ENCODE measurements at places on chromosomes 3 and 15.

GRCh38 chr3:54223063-54223462 lies 100.7 kb downstream of the CACNA2D3 start:
- DNase-seq = no peak

- DNase-seq = no peak
Observed at GRCh38 chr3:196499061-196499460, 4.5 kb downstream of the RNF168 start.

DNA sequence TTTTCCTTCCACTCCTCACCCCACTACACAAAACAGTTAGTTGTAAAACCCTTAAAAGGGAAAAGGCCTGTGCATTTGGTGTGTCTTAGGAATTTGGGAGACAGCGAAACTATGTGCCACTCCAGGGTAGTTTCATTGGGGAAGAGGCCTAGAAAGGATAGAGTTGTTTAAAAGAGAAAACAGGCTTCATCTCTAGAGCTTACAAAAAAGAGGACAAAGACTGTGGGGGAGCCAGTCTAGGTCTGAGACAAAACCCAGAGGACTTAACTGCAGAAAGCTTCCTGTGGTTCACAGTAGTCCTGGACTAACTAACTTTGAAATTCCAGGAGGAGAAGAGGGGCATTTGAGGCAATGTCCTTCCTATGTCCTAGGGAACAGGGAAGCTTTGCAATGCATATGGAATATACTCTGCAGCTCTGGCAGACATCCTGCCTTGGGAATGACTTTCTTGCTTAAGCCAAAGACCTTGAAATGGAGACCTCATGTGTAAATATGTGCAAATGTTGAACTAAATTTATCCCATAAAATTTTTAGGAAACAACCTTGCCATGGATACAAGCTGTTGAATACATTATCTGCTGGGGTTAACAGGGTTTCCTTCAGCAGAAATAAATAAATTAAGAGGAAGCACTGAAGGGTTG lies 159.4 kb downstream of the LSAMP start:
- no peak for DNase-seq

GRCh38 chr15:28096411-28096669 lies 2.8 kb downstream of the OCA2 start:
- no peak for DNase-seq

- no peak for DNase-seq
Observed at GRCh38 chr3:171747223-171747920, 62.9 kb downstream of the PLD1 start.

GRCh38 chr3:46369675-46370132 lies 1.0 kb upstream of the CCR5 start:
- DNase-seq = no peak

GRCh38 chr3:36843065-36844051 lies 79.0 kb upstream of the DCLK3 start:
- DNase-seq = peak; percentile 57

GRCh38 chr15:78054966-78055365 lies 22.5 kb downstream of the TBC1D2B start:
- DNase-seq = no peak

- no peak for DNase-seq
Observed at GRCh38 chr3:173000553-173000952, 140.5 kb downstream of the SPATA16 start.

GRCh38 chr3:129836381-129837064 lies 57.0 kb downstream of the TMCC1 start:
- peak; percentile 14 for DNase-seq

- no peak for DNase-seq
Observed at GRCh38 chr3:17336291-17336690, 406.1 kb downstream of the TBC1D5 start.

DNA sequence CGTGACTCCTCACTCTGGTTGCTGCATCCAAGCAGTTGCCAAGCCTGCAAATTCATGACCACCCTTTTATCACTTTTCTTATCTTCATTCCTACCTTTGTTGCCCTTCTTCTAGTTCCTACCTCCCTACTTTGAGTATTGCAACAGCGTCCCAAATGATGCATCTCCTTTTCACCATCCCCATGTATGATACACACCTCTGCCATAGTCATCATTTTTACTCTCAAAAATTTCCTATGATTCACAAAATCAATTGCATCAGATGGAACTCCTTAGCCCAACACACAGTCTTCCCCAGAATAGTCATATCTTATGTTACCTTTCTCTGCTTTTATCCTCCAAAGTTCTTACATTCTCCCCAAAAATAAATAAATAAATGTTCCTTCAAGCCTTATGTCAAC lies 262.6 kb downstream of the TBL1XR1 start:
- no peak for DNase-seq

DNA sequence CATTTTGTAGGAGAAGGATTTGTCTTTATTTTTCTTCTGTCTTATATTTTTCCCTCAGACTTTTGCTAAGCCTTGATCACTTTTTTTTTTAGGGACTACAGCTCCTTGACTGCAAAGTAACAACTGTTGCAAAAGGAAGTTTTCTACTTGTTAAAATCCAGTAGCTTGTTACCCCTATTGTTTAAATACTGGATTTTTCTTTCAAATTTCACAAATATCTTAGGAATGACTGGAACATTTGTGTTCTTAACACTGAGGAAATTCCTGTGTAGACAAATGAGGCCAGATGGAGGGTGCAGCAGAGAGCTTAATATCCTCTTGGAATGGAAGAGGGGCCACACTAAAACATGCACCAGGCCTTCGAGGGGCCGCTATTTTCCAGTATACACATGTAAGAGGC lies 3.2 kb upstream of the PGPEP1L start:
- DNase-seq = no peak

- DNase-seq = no peak
Observed at GRCh38 chr3:73787620-73788019, 162.9 kb upstream of the PDZRN3 start.

GRCh38 chr15:79903626-79904025 lies 6.8 kb upstream of the MTHFS start:
- DNase-seq = no peak

- no peak for DNase-seq
Observed at GRCh38 chr3:108190346-108190745, 31.9 kb downstream of the IFT57 start.

- no peak for DNase-seq
Observed at GRCh38 chr15:31871887-31872281, 158.4 kb upstream of the CHRNA7 start.

DNA sequence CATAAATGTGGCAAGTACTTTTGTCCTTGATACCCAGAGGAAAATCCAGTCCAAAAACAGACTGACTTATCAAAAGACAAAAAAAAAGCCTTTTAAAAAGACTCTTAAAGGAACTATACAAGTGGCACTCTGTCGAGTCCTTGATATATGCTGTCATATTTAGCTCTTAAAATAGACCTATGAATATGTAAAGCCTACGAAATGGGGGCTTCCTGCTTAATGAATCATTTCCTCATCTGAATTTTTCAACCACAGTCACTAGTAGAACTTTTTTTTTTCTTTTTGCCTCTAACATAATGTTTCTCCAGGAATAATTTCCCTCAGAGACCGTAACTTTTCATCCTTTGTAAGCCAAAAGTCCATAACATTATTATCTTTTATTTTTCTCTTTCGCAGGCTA lies 95.8 kb downstream of the P3H2 start:
- no peak for DNase-seq

DNA sequence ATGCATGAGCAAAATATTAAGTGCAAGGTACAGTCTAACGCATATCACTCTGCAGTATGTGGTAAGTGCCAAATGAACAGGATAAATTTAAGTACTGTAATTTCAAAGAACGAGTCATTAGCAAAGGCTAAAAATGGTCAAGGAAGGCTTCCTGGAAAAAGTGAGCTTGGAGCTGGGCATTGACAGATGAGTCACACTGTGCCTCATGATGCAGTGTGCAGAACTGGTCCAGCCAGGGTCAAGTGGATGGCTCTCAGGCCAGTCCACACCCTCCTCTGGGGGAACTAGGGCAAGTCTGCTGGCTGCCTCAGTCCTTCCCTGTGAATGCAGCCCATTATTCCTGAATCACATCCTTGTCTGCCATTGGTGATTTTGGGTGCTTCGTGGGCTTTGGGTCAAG lies 76.3 kb downstream of the CACNA1D start:
- no peak for DNase-seq

DNA sequence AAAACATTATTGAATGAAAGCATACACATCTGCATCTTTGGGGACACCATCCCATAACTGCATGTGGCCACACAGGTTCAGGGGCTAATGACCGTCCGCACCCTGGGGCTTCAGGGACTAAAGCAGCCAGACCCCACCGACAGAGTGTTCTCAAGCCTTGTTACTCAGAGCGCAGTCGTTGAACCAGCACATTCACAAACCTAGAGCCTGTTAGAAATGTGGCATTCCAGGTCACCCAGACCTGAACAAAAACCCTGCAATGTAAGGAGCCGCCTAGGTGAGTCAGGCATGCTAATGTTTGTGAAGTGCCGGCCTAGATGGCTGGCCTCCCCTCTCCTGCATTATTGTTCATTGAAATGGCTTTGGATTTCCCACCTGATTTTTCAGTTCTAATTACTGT lies 52.3 kb upstream of the HACD2 start:
- no peak for DNase-seq

GRCh38 chr3:43390255-43390588 lies 103.9 kb downstream of the SNRK start:
- DNase-seq = no peak

- DNase-seq = no peak
Observed at GRCh38 chr3:112974178-112974517, 755 bp downstream of the CD200R1 start.

GRCh38 chr3:41652506-41652905 lies 309.4 kb downstream of the ULK4 start:
- no peak for DNase-seq

DNA sequence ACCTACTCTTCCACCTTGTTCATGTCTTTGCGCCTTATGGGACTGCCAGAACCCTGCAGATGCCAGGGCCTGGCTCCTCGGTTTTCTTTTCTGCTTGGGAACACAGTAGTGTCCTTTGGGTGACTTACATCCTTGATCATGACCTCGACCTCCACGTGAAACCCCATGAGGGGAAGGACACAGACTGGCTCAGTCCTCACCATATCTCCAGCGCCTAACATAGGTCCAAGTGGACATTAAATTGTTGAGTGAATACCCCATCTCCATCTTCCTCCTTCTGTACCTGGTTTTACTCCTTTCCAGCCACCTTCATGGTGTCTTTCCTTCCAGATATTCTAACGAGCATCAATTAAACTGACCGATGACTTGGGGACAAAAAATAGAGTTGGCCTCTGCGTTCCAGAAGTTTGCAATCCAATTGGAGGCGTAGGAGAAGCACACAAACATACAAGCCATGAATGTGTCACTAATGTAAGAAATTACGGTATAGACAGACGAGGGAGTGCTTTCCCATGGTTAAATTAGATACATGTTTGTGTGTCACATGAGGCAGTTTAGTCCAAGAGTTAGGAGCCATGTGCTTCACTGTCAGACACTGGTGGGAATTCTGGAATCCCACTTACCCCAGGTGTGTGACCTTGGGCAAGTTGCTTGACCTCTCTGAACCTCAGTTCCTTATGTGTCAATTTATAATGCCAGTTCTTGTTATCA lies 907 bp upstream of the HERC1 start:
- DNase-seq = peak; percentile 43

- DNase-seq = no peak
Observed at GRCh38 chr3:78951342-78951945, 816.4 kb downstream of the ROBO1 start.

DNA sequence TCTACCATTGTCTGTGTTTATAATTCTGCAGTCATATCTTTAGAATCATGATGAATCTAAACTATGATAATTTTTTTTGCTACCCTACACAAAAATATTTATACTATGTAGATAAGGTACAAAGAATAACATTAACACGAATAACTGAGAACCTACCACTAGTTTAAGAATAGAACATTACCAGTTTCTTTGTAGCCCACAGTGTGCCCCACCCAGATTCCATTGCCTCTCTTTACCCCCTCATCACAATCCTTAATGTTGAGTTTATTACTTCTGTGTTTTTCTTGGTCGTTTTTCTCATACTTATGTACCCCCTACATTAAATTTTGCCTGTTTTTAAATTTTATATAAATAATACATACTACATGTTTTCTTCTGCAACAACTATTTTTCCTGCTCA lies 140.5 kb downstream of the BBX start:
- no peak for DNase-seq

GRCh38 chr15:63983061-63983711 lies 63.1 kb downstream of the DAPK2 start:
- DNase-seq = no peak

DNA sequence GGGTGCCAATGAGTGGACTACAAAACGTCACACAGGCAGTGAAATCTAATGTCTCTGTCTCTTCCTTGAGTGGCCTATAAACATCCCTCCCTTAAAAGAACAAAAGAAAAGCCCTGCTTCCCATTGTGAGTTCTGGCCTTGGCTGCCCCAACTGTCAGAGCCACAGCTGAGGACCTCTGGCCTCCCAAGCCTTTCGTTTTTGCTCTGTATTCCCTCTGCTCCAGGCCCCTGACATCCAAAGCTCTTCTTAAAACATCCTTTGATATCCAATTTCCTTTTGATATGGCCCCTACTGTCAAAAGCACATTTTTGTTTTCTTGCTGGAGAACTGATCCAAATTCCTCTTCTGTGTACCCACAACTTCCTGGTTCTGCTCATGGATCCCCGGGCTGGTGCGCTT lies 126.8 kb downstream of the RORA start:
- DNase-seq = no peak

DNA sequence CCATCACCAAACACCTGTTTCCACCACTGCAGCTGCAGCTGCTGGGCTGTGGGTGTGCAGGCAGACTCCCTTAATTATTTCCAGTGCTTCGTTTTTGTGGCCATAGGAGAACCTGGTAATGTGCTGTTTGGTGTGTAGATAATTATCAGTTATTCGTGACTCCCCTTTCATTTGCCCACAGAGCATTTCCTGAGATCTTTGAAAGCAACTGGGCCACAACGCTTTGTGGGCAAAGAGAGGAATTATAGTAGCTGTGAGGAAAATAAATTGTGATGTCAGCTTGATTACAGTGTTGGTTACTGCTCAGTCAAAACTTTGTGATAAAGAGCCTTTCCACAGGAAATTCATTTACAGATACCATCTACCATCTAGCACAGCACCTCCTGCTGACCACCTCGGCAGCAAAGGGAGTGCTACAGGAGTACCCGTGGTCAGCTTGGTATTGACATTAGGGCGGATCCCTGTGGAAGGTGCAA lies 193.3 kb upstream of the SLCO3A1 start:
- no peak for DNase-seq

DNA sequence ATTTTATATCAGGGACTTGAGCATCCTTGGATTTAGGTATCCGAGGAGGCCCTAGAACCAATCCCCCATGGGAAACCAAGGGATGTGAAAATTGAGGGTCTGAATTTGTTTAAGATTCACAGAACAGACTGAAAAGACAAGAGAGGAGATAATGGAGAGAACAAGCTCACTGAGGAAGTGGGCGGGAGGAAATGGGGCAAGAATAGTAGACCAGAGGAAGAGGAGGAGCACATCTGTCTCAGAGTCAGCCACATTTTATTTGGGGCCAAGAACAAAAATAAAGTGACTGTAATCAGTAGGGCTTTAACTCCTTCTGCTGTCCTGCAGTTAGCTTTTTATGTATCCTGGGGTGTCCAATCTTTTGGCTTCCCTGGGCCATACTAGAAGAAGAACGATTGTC lies 63.8 kb downstream of the BLM start:
- DNase-seq = no peak

GRCh38 chr15:95874637-95875036 lies 455.9 kb upstream of the NR2F2 start:
- no peak for DNase-seq

- DNase-seq = peak; percentile 32
Observed at GRCh38 chr3:167030082-167030725, 349.9 kb downstream of the ZBBX start.

Measured in SK-N-DZ (cell line).